Stimulated activated naive B cell treated with anti-CD40 and anti-IgM and Interleukin-4, amounts not matched to agents 10 μg/mL and 1 μg/mL and 100 μg/mL, for 72 hours (primary cell): ENCODE measurements at places on chromosomes 11 and 22.

DNA sequence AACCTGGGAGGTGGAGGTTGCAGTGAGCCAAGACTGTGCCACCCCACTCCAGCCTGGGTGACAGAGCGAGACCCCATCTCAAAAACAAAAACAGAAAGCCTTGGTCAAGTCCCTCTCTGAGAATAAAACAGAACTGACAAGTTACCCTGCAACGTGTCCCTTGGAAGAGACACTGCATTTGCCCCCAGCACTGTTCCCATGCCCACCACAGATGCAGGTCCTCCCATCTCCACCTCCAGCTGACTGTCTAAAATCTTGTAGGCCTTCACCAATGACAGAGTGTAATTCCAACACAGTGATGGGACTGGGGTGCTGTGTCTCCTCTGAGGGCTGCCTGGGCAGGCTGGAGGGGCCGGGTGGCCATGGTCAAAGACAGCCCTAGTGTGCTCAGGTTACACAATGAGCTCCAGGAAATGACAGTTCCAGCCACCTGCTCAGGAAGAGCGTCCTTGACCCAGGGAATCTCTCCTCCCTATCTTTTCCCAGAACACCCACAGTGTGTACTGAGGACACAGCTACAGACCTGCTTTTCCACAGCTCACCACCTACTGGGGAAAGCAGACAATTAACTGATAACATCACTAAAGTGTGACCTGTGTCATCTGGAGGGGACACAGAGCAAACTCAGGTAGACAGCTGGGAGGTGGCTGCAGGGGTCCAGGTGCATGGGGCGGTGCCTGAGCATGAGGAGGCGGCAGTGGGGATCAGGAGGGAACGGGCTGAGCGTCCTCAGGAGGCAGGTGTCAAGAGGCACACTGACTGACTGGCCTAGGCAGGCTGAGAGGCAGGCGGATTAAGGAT lies 56.4 kb downstream of the ARFGAP3 start:
- DNase-seq, result no peak

GRCh38 chr11:2590965-2591754 lies 108.6 kb downstream of the KCNQ1OT1 start:
- DNase-seq, result no peak

GRCh38 chr11:28657378-28658030 lies 549.3 kb downstream of the METTL15 start:
- no peak for DNase-seq

DNA sequence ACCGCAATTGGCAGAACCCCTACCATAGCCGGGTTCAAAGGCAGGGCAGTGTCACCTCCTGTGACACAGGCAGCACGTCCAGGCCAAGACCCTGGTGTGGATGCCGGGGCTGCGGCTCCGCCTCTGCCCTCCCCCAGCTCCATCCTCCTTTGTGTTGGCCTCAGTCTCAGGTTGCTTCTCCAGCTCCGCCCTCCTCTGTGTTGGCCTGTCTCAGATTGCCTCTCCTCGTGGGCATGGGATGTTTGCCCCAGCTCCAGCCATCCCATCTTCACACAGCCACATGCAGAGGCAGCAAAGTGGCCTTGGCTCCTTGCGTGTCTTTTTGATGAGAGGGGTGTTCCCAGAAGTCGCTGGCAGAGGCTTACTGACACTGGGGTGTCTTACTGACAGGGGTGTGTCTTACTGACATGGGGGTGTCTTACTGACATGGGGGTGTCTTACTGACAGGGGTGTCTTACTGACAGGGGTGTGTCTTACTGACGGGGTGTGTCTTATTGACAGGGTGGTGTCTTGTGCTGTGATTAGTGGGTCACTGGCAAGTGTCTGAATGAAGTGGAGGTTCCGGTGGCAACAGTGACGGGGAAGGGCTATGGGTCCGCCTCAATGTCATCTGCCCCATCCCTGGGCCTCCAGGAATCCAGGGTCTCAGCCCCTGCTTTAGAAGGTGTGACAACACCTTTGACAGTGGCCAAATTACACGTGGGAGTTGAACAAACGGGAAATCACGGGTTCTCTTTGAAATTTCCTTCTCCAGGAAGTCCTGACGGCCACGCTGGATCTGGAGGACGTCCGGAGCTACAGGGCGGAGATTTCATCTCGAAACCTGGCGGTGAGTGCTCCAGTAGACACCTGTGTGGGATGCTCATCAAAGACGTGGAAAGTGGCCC lies 24.9 kb downstream of the NADSYN1 start:
- DNase-seq, result no peak

GRCh38 chr11:128914216-128915148 lies 23.3 kb downstream of the KCNJ5 start:
- DNase-seq, result no peak

DNA sequence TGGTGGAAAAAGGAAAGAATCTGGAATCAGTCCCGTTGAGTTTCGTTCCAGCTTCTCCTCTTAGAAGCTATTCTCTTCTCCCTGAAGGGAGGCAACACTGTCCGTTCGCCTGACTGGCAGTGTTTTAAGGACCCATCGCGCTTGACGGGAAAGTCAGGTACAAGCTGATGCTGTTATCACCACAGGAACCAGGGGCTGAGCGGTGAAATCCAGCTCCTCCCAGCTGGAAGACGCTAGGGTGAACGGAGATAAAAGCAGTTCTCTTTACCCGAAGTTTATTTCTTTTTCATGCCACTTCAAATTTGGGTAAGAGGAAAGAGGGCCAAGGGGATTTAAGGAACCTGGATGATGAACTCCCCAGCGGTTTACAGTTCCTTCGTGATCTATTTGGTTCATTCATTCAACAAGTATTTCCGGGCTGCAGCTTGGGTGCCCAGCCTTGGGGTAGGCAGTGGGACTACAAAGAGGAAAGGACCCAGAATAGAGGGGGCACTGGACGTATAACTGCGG lies 551 bp upstream of the DEUP1 start:
- DNase-seq, result no peak

- DNase-seq, result no peak
Measured at GRCh38 chr11:44443836-44444769, 121.4 kb upstream of the CD82 start.

- no peak for DNase-seq
Measured at GRCh38 chr11:2797121-2797711, 88.4 kb downstream of the CDKN1C start.

DNA sequence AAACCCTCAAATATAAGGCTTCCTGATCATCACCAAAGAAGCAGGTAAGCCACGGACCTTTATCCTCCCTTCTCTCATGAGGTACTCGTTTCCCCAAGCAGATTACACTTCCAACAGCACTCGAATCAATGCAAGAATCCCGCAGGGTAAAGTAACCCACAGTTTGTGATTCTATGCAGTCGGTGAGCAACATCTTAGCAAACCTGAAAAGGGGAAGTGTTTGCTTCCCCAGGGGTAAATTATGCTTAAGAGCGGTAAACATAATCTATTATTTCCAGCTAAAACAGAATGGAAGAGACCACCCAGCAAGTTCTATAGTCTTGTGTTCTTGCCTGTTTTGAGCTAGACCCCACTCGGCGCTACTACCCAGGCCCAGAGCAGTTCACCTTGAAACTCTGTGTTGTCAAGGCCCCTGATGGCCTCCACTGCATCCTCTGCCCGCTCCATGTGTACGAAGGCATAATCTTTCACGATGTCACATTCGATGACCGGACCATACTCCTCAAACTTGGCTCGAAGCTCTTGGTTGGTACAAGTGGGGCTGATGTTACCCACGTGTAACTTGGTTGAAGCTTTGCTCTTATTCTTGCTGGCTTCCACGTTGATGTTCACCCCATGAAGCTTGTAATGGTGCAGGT lies 1.3 kb downstream of the RBM4B start:
- DNase-seq, result no peak

DNA sequence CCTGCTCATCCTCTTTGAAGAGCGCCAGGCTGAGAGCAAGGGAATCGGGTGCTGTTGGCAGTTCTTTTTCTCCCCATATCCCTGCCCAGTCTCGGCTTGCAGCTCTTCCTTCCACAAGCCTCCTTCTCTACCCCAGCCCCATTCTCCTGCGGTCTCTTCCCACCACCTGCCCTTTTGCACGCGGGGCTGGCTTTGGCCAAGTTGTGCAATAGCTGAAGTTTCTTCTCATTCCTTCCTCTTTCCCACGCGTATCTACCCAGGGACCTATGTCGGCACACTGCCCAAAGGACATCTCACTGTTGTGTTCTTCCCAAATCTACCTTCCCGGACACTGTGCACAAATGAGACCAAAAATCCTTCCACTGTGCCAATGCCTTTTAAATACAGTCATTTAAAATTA lies 22.3 kb upstream of the HTR3A start:
- no peak for DNase-seq

DNA sequence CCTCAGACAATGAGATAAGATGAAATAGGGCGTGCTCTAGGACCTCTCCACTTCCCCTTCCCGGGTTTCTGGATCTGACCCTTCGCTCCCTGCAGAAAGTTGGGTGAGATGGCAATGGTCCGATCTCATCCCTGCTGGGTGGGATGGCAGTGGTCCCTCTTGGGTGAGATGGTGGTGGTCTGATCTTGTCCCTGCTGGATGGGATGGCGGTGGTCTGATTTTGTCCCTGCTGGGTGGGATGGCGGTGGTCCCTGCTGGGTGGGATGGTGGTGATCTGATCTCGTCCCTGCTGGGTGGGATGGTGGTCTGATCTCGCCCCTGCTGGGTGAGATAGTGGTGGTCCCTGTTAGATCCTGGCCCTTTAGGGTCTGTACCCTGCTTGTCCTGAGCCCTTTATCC lies 21.3 kb downstream of the ST14 start:
- DNase-seq, result no peak

GRCh38 chr22:38282397-38282796 lies 9.6 kb upstream of the TMEM184B start:
- no peak for DNase-seq

GRCh38 chr22:47176573-47177333 lies 414.3 kb downstream of the TBC1D22A start:
- no peak for DNase-seq

DNA sequence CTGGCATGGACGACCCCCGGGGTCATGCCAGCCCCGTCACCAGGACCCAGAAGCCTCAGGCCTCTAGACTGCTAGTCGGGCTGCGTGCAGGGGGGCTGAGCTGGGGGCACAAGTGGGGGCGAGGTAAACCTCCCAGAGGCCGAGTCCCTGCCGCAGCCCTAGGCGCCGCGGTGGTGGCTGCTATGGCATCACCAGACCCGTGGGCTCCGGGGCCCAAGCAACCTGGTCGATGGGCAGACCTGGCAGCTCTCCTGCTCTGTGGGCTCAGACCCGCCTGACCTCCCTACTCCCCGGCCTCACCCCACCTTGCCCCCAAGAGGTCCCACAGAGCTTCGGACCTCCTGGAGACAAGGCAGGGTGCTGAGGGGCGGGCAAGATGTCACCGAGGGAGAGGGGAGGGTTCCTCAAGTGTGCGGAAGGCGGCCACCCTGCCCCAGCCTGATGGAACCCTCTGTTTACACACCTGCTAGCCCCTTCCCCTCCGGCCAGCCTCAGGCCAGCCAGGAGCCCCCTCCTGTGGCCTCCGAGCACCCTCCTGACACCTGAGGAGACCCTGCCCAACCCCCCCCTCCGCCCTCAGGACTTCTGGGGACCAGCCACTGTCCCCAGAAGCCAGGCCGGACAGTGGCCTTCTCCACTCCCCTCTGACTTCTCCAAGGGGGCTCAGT lies 9.4 kb downstream of the IGF2 start:
- no peak for DNase-seq

GRCh38 chr22:36929621-36930020 lies 16.2 kb downstream of the CSF2RB start:
- no peak for DNase-seq

DNA sequence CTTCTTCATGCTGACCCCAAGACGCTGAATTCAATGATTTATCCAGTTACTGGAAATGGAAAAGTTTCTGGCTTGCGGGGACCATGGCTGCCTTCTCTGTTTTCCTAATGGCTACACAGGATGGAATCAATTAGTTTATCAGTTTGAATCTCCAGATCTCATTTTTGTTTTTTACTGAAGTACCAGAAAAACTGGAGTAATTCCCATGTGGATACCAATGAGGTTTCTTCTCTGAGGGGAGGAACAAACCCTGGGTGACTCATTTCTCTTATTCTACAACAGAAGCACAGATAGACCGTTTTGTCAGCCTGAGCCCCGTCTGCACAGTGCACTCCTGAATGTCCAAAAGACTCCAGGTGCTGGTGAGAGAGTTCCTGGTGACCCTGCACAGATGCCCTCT lies 3.4 kb downstream of the ZNF195 start:
- DNase-seq, result no peak

- no peak for DNase-seq
Measured at GRCh38 chr22:32237906-32238305, 17.2 kb downstream of the SLC5A4 start.
